Stimulated activated CD8-positive, alpha-beta memory T cell treated with anti-CD3 and anti-CD28 coated beads, Interleukin-15, amount 100 ng/mL, for 24 hours (primary cell): ENCODE measurements at places on chromosomes 5 and 9.

GRCh38 chr9:106869458-106869857, 6.5 kb downstream of the ZNF462 start:
- DNase-seq = no peak

GRCh38 chr5:178454821-178455479, 135.2 kb downstream of the COL23A1 start:
- DNase-seq = no peak

DNA sequence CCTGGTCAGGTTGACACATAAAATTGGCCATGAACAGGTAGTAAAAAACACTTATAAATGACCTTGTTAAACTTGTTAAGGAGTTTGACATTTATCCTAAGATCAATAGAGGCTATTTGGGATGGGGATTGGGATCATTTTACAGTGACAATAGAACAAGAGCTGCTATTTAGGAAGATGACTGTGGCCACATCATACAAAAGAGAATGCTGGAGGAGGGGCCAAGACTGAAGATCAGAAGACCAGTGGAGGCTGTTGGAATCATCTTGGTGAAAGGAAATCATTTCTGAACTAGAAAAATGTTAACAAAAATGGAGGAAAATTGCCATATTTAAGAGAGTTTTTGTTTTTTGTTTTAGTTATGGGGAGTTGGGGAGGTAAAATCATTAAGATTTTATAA, 304.8 kb upstream of the TLE4 start:
- DNase-seq = no peak

- DNase-seq = no peak
Measured at GRCh38 chr5:137743031-137743640, 7.2 kb upstream of the KLHL3 start.

DNA sequence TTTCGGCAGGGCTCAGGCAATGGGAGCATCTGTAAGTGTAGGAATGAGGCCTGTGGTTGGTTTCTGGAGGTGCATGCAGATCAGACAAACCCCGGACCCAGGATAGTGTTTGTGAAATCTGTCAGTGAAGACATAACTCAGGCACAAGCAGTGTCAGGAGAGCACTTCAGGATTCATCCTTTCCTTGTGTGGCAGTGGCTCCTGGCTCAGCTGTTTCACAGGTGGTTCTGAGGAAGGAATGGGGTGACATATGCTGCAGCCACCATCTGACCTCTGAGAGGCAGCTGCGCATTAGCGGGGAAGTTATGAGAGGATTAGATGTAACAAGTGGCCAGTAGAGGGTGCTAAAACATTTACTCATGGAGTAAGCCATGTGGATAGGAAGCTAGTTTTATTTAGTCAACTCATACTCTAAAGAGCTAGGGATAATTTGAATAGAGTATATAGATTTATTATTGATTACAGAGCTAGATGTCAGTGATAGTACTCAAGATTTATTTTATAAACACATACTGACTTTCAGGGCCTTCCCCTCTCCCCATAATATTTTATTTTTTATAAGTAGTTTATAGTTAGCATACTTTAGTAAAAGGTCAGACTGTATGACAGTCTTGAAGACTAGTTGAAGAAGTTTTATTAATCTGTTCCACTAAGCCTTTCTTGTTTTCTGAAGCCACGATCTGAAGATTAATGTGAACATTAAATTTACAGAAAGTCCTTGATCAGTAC, 28.4 kb downstream of the NNT start:
- DNase-seq = no peak

GRCh38 chr9:86200599-86201162, 58.8 kb downstream of the C9orf153 start:
- no peak for DNase-seq

DNA sequence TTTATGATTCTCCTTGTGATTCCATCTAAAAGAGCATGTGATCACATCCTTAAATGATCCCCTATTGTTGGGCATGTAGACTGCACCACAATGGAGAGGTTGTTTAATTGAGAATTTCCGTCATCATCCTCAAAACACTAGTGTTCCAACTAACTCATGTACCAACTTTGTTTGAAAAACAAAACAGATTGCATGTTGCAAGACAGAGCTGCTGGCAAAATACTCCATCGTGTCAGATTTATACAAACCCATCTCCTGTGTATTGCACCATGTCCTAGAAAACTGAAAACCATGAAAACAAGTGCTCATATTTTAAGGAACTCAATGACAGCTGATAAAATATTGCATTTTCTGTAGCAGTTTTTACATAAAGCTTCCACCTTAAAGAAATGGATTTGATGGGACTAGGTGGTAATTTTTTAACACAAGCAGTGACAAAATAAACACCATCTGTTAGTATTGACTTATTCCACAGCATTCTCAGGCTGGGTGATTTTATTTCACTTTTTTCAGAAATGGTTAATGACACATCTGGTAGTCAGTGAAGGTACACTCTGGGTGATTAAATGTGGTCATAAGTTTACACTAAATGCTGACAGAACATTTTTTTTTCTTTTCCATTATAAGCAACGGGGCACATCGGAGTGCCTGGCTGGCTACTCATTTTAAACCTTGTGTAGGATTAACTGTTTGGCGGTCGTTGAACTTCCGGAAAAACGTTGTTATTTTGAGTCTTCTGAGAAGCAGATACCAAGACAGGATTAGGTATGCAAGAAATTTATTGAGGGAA, 602.9 kb upstream of the WWC1 start:
- DNase-seq = no peak

DNA sequence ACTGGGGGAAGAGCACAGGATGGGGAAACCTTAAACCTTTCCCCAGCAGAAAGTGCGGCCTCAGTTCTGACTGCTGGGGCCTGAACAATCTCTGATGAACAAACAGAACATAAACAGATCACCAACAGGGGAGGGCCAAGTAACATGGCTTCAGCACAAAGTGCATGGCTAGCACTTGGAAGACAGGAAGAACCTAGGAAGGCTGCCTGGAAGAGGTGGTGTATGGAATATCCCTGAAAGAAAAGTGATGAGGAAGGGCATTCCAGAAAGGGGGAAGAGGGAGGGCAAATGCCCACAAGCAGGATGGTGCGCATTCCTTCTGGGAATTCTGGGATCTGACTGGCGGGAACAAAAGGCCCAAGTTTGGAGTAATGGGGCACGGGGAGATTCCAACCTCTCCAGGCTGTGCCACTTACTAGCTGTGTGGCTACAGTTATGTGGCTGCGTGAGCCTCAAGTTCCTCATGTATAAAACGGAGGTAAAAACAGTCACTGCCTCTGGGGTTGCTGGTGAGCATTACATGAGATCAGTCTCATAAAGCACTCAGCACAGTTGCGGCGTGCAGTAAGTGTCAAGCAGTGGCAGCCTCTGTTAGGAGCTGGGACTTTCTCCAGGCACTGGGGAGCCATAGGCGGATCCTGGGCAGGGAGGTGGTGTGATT, 1.6 kb downstream of the PDGFRB start:
- no peak for DNase-seq

GRCh38 chr5:171351536-171352073, 36.0 kb upstream of the NPM1 start:
- no peak for DNase-seq

GRCh38 chr5:39256477-39257235, 37.3 kb upstream of the FYB1 start:
- DNase-seq = no peak

GRCh38 chr9:2351324-2351723, 270.3 kb upstream of the VLDLR start:
- no peak for DNase-seq
